ENCODE measurements at places on chromosomes 13 and 19.

DNA sequence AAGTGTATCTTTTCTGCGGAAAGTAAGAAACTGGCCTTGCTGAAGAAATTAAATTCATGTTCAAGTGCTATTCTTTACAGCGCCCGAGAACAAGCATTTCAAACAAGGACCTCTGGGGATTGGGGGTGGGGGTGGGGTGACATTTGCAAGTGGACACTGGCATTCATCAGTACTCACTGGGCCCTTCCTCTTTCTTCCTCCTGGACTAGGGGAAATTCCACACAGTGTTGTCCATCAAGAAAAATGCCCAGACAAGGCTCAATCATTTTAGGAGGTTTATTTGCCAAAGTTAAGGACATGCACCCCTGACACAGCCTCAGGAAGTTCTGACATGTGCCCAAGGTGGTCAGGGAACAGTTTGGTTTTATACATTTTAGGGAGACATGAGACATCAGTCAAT, 22.9 kb upstream of the OR10H1 start:
- peak; percentile 22 for DNase-seq

GRCh38 chr19:5123646-5124045, 154.7 kb downstream of the KDM4B start:
- DNase-seq = no peak

DNA sequence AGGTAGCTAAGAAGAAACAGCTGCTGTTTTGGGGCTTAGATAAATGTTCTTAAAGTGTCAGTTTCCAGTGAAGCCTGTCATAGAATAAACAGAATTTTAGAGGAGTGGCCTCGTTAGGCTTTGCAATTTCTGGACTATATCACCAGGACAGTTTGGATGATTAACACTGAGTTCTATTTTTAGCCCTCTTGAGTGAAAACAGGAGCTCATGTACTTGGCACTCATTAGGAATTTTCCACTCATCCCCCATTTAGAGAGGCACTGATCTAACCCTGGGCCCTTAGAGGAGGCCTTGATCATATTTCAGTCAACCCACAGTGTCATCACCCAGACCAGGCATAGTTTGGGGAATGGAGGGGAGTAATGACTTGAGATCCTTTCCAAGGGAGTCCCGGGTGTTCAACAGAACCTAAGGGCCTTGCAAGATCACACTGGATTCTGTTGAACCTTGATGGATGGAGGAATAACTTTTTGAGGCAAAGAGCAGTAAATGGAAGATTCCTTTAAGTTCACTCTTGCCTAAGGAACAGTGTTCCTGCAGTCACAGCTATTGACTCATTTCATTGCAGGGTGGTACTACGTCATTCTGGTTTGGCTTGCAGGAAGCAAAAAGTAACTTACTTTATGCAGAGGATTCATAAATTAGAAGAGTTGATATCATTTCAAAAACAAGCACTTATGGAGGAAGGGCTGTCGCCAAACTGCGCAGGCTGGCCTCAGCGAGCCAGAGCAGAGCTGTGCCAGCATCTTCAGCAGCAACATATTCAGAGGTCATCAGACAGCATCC, 160.2 kb downstream of the SLC7A1 start:
- DNase-seq = no peak

DNA sequence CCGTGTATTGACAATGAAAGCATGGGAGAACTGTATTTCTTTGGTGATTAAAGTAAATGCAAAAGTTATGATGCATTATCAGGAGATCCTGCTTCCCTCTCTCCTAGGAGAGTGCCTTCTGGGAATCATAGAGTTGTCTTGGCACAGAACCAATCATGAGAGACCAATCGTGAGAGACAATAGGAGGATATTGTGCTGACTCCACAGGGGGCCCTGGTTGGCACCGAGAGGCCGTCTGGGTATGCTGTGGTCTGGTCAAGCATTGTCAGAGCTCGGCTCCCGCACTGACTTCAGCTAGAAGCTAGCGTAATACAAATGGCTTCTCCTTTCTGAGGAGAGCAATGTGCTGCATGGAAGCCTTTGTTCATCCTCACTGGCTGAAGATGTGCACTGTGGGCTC, 131.5 kb upstream of the GJB6 start:
- no peak for DNase-seq

DNA sequence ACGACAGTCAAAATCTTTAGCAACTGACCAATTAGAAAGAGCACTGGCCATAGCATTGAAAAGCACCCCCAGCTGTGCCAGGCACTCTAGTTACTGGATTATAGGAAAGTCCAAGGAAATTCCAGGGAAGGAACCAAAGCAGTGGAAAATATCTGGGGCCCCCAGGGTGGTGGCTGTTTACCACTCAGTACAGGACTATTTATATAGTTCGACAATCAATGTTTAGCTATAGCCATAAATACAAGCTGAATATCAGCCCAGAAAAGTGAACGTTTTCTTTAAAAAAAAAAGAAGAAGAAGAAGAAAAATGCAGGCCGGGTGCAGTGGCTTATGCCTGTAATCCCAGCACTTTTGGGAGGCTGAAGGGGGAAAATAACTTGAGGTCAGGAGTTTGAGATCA, 55.2 kb upstream of the UBAC2 start:
- no peak for DNase-seq

GRCh38 chr13:91247768-91248167, 99.7 kb upstream of the MIR17HG start:
- DNase-seq = peak; percentile 18

GRCh38 chr19:3563709-3564524, 6.5 kb upstream of the MFSD12 start:
- DNase-seq = no peak

GRCh38 chr19:56162258-56162657, 13.6 kb upstream of the GALP start:
- DNase-seq = peak; percentile 63

GRCh38 chr19:39160889-39161672, 35.5 kb downstream of the PAK4 start:
- DNase-seq = peak; percentile 5

DNA sequence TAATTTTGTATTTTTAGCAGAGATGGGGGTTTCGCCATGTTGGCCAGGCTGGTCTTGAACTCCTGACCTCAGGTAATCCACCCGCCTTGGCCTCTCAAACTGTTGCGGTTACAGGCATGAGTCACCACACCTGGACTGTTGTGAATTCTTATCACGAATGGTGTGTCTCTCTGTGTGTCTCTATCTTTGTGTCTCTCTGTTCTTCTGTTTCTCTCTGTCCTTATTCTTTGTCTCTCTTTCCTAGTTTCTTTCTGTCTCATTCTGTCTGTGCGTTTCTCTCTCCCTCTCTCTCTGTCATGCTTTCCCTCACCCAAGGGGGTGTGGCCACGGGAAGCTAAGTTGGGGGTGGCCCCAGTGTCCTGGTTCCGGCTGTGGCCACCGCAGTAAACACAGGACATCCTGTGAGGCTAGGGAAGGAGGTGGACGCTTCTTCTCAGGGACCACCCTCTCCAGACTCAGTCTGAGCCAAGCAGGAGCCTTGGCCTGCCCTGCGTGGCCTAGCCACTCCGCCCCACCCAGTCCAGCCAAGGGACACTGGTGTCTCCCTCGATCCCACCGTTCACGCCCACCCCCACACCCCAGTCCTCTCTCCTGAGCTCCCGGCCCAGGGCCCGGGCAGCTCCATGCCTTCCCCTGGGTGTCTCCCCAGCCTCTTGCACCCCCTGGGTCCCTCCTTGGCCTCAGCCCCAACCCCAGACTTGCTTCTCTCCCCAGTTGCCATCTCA, 3.9 kb upstream of the PRX start:
- DNase-seq = no peak

GRCh38 chr13:38687246-38688229, 661 bp downstream of the FREM2 start:
- no peak for DNase-seq

DNA sequence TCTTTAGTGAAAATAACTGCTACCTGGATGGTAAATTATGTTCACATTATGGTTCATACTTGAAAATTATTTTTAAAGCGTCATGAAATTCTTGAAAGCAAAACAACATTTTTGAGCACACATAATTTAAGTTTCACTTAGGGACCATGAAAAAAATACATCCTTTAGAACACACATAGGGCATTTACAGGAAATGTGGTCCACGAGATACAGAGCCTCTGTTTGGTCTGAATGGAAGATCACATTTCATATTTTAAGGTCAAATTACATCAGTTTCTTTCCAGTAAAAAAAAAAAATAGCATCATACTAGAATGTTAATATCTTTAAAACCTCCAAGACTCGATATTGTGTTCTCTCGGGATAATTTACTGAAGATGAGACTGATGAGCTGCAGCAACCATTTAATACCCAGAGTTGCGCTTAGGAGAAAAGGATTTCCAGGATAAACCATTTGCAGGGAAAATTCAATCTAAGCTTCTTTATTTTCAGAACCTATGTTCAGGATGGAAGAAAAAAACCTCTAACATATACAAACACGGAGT, 720.7 kb downstream of the DIAPH3 start:
- DNase-seq = no peak

Data from NB4 (cell line).